ENCODE measurements at places on chromosomes 7 and 10. TPM values are rescaled to one million over a fixed set of nuclear protein-coding genes. Genes with fewer than 3 reads are reported as not detected.

Gene STRIP2
- not detected for polyA plus RNA-seq

Gene SGCE
- polyA plus RNA-seq = 162 TPM

Gene NEUROD6
- polyA plus RNA-seq = not detected

DNA sequence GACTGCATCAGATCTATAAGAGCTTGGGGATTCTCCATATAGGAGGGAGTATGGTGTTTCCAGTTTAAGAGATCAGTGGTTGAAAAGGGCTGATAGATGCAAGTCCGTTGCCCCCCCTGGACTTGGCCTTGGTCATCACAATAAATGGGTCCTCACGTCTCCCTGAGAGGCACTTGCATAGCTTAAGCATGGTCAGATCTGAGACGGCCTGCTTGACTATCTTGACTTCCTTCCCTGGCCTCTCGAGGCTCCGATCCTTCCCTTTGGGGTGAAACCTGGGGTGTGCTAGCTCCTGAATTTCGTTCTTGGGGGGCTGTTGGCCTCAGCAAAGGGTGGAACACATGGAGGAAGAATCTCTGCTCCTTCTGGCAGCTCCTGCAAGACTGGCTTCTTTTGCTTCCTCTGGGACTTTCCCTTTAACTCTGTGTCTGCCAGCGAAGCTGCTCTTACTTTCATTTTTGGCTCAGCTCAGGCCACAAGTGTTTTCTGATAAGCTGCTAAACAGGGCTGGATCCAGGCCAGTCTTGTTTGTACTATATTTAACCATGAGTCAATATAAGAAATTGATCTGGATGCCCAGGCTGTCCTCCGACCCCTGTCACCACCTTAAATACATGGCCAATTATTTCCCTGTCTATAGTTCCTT, 11.2 kb upstream of the ZNF485 start:
- DNase-seq = peak; percentile 19

DNA sequence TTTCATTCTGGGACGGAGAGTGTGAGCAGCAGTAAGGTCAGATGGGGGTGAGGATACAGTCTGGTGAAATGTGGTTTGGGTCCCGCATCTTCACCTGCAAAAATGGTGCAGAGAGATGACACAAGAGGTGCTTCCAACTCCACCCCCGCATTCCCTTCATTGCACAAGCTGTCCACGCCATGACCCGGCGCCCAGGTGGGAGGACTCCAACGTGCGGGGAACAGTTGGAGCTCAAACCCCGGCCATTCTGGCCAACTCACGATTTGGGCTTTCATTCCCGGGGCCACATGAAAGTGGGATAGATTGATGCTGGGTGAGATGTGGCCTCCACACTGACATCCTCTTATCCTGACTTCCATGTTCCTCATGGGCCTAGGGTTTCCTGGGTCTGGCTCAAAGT, 34.6 kb upstream of the ZNF273 start:
- DNase-seq = no peak

GRCh38 chr10:72248468-72249151, 25.1 kb upstream of the DDIT4 start:
- peak; percentile 91 for DNase-seq

Gene SLC18A3
- not detected for polyA plus RNA-seq

- peak; percentile 8 for DNase-seq
Measured at GRCh38 chr7:123871998-123872867, 27.3 kb downstream of the HYAL4 start.

- no peak for DNase-seq
Measured at GRCh38 chr10:68362590-68362989, 29.9 kb upstream of the PBLD start.

Gene FAM13C
- polyA plus RNA-seq = 44.2 TPM

- DNase-seq = no peak
Measured at GRCh38 chr10:7184660-7185366, 226.0 kb downstream of the SFMBT2 start.

Gene TDRD1
- 0.44 TPM for polyA plus RNA-seq

Gene SFRP4
- 19.3 TPM for polyA plus RNA-seq

GRCh38 chr10:100534726-100535125, 1.0 kb upstream of the HIF1AN start:
- no peak for DNase-seq

DNA sequence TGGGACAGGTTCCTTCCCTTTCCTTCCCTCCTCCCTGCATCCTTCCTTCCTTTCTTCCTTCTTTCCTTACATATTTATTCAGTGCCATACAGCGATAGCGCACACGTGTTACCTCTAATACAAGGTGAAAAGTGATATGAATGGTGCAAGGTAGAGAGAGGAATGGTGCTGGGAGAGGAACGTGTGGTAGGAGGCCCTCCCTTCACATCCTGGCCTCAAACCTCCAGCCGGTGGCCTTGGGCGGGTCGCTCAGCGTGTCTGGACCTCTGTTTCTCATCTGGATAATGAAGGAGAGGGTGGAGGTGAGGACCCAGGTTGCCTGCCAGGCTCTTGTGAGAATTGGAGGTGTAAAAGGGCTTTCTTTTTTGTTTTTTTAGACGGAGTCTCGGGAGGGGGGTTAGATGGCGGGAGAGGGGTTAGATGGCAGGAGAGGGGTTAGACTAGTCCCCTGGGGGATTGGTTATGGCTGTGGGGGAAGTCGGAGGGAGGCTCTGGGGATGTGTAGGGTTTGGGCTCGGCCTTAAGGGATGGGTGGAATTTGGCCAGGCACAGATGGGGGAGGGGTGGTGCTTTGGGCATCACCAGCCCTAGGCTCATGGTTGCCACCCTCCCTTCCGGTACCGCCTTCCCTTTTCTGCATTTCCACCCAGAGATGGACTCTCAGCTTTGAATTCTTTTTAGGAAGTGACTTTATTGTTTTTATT, 14.9 kb downstream of the CHST3 start:
- no peak for DNase-seq

DNA sequence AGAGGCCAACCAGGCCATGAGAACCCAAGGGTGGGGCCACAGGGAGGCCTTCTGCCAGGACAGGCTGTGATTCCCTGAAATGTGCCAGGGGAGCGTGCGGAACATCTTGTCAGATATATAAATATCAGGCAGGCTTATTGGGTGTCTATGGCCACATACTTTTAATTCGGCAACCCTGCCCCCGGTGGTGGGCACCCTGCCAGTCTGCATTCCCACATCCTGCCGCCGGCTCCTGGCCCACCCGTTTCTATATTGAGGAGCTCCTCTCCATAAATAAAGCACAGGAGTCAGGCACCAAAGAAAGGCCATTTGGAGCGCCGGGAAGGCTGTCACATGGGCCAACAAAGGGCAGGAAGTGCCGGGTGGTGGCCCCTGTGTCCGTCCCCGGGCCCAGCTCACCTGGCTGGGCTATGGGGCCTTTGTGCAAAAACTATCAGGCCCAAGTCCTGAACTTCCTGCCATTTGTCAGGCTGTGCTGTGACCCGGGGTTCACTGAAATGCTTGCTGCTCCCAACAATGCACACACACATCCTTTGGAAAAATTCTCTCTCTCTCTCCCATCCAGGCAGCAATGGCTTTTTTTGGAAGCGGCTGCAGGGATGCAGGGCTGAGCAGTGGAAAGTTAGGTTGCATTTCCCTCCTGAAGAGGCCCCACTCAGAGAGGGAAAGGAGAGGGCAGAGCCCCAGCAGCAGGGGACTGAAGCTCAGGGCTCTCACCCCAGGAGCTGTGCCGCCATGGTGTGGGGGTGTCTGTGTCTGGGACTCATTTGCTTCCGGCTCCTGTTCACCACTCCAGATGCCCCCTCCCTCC, 25.0 kb upstream of the PODXL start:
- no peak for DNase-seq
